ENCODE measurements at places on chromosomes 1 and 21. TPM values are rescaled to one million over a fixed set of nuclear protein-coding genes. Genes with fewer than 3 reads are reported as not detected.

The ANKRD35 gene
- total RNA-seq: 0.56 TPM

The DIO1 gene
- not detected for total RNA-seq

The SGIP1 gene
- total RNA-seq: not detected

The SLC35F3 gene
- total RNA-seq: 0.13 TPM

The GLIS1 gene
- not detected for total RNA-seq

The THEMIS2 gene
- 32.0 TPM for total RNA-seq

The SYT2 gene
- total RNA-seq: 0.05 TPM

The CD1C gene
- total RNA-seq: not detected

The SPRR4 gene
- not detected for total RNA-seq

The MATN1 gene
- 0.26 TPM for total RNA-seq

The C1QC gene
- not detected for total RNA-seq

The ATAD3C gene
- total RNA-seq: 1.4 TPM

The ZFP69B gene
- 3.3 TPM for total RNA-seq

The ERRFI1 gene
- 1.8 TPM for total RNA-seq

The KCNA3 gene
- 61.7 TPM for total RNA-seq

The AMPD1 gene
- total RNA-seq: not detected

The CCDC30 gene
- total RNA-seq: 2.4 TPM

The PCBP3 gene
- total RNA-seq: 11.6 TPM

The CACNA1S gene
- not detected for total RNA-seq

The RUNX3 gene
- total RNA-seq: 145 TPM

The MXRA8 gene
- 0.56 TPM for total RNA-seq

The CELA2B gene
- not detected for total RNA-seq

The ANGPTL3 gene
- total RNA-seq: not detected
